ENCODE measurements at places on chromosomes 6 and 20.

- peak; percentile 80 for DNase-seq
Measured at GRCh38 chr6:146357578-146358430, 185.8 kb upstream of the RAB32 start.

GRCh38 chr6:148271711-148272439 lies 70.8 kb upstream of the SASH1 start:
- peak; percentile 96 for DNase-seq

DNA sequence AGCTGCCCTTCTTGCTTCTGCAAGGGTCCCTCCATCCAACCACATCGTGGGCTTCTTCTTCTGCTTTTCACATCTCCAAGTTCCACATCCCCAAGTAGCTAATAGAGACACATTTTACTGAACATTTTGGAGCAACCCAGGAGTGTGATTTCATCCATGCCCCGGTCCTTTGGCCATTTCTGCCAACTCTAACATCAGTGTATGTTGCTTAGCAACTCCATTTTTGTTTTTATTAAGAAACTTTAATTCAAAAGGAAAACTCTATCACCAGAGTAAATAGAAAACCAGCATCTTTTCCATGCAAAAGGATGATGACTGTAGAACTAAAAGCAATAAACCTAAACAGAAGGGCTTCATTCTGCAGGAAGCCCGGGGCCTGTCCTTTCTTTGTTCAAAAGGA lies 32.7 kb upstream of the SULF2 start:
- DNase-seq = no peak

DNA sequence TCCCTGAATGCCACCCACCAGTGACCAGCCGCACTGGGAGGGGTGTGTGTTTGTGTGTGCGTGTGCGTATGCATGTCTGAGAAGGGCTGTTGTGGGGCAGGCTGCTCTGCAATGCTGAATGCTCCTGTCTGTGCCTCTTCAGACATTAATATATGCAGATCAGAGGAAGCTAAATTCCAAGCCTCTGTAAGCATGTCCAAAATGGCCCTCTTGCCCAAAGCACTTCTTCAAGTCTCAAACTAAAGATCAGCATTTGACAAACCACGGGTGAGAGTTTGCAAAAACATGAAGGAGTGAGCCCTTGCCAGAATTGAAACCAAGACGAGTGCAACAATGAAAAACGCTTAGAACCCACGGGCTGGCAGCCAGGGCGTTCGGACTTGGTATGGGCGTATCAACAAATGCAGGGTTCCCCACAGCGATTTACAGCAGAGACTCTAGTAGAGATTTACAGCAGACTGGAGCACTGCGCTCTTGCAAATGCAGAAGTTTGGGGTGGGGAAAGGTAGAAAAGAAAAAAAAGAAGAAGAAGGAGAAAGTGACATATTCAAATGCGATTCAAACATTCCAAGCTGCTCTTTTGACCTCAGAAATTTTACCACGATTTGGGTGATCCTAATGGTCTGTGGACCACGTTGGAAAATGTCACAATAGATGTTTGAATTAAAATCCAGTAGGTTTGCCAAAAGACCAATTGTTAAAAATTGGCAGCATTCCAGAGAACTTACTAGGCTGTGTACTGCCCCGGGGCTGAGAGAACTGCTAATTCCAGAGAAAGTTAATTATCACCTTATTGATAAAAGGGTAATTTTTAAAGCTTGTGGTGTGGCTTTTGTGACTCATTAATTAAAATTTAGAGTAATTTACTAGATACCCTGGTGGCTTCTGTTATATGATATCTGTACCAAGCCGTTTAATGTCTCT lies 3.5 kb downstream of the SCML4 start:
- DNase-seq = no peak

DNA sequence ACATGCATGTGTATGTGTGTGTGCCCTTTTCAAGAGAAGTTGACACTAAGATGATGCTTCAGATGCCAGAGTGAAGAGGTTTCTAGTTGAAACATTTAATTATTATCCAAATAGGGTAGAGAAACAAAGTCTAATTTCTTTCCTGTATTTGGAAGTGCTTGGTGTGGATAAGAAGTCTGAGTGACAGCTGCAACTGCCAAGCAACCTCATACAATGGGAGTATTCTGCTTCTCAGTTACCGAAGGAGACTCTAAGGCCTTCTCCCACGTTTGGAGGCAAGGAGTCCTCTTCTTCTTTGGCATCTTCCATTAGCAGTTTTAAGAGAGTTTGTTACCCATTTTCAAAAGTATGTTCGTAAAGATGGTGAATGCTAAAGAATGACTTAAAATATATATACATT lies 82.4 kb downstream of the HDGFL1 start:
- DNase-seq = no peak

DNA sequence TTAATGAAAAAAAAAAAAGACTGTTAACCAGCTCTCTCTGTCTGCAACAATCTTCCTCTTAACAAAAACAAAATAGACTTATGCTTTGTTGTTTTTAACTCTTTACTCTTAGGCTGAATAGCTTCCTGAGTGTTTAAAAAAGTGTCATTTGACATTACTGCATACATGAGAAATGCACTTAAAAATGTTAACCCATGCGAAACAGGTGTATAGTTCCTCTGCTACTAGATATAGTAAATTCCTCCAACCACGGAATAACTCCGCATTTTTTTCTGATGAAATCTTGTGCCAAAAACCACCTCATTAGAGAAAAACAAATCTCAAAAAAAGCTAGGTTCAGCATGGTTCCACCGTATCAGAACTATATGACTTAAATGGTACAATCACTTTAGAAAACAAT lies 426.0 kb downstream of the ADGRB3 start:
- DNase-seq = no peak

GRCh38 chr6:131949909-131950766 lies 1.0 kb downstream of the CCN2 start:
- DNase-seq = no peak

GRCh38 chr6:127471379-127472255 lies 12.4 kb upstream of the KIAA0408 start:
- DNase-seq = no peak

GRCh38 chr6:18204691-18205090 lies 49.5 kb downstream of the KDM1B start:
- DNase-seq = no peak

DNA sequence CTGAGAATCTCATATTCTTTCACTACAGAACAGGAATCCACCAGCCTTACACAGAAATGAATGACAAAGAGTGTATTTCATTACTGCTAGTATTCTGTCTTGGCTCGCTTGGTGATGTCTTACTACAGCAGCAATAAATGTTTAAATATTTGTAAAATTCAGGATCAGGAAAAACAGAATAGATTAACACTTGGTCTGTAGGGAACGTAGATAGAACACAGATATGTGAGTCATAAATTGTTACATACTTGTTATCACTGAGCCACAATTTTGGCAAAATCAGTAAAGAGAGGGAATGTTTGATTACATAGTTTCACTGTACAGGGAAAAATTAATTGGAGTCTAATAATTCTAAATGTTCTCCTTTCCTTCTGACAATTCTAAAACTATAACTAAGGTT lies 11.0 kb downstream of the SHPRH start:
- no peak for DNase-seq

GRCh38 chr6:148423601-148424270 lies 81.1 kb downstream of the SASH1 start:
- no peak for DNase-seq

- DNase-seq = no peak
Measured at GRCh38 chr20:40442181-40442963, 246.7 kb downstream of the MAFB start.

- DNase-seq = peak; percentile 77
Measured at GRCh38 chr6:52929321-52930164, 20.0 kb upstream of the GSTA3 start.

GRCh38 chr6:98821756-98822405 lies 12.5 kb upstream of the POU3F2 start:
- no peak for DNase-seq

DNA sequence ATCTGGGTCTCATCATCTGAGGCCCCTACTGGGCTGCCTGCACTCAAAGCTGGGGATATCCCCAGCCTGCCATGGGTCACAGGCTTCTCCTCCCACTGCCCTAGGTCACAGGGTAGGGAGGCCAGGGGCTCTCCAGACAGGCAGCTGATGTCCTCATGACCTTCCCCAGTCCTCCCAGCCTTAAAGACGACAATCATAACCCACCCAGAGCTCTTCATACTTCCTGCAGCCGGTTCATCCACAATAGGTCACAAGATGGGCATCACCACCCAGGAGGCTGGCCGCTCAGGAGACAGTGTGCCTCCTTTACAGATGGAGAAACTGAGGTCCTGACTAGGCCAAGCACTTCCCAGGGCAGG lies 15.2 kb downstream of the TFEB start:
- DNase-seq = no peak

Data from fibroblast of skin of left biceps (primary cell).